ENCODE measurements at places on chromosomes 12 and 14.
A peak's percentile ranks its signal among the peaks of the same experiment; 100 is the strongest.

- no peak for DNase-seq
Measured at GRCh38 chr12:123754041-123754772, 7.9 kb upstream of the DNAH10 start.

DNA sequence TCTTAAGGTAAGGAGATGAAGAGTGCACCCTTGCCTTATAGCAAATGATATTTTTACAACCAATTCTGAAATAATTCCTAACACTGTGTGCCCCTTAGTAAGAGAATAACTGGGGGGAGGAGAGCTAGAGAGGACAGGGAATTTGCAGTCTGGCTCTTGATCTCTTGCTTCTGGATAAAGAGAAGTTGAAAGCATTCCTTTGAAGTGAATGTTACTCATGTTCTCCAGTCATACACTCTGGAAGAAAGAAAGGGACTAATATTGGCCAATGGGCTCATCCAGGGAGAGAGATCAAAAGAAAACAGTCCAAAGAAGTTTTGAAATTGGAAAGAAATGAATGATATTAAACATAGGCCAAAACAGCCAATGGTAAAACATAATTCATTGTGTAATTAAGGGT is 25.3 kb downstream of the C12orf75 start:
- no peak for DNase-seq

GRCh38 chr12:11496157-11496851 is 100.9 kb upstream of the PRB2 start:
- no peak for DNase-seq

DNA sequence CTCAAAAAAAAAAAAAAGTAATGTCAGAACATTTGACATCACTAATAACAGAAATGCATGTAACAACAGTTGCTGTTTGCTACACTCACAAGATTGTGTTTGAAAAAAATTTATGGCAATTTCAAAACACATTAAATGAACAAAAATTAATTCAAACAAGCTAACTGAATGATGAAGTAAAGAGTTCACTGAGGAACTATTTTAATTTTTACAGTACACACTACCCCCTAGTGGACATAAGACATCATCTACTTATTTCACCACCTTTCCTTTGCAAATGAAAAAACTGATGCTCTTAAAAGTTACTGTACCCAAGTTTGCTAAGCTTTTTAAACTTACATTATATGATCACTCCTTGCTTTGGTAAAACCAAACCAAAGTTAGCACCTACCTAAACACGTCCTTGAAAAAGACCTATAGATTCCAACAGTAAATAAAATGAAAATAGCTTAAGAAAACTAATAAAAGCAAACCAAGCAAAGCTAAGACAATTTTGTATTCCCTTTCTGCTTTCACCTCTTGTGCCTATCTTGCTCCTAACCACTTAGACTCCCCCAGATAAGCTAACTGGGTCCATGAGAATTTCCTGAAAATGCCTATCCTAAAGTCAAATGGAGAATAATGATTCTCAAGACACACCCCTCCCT is 22.2 kb downstream of the UBE2N start:
- DNase-seq, result peak; percentile 18

DNA sequence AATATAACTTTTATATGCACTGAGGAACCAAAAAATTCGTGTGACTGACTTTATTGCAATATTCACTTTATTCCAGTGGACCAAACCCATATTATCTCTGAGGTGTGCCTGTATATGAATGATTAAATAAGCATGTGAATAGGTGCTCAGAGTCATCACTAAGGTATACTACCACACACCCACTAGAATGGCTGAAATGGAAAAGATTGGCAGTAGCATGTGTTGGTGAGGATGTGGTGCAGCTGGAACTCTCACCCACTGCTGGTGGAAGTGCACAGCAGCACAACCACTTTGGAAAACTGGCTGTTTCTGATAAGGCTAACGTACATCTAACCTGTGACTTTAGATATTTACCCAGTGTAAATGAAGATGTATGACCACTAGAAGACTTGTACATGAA is 36.8 kb downstream of the GOLGA5 start:
- no peak for DNase-seq

GRCh38 chr12:8698132-8698851 is 501 bp downstream of the RIMKLB start:
- DNase-seq, result no peak

GRCh38 chr12:109421355-109422087 is 55.6 kb downstream of the KCTD10 start:
- DNase-seq, result no peak

DNA sequence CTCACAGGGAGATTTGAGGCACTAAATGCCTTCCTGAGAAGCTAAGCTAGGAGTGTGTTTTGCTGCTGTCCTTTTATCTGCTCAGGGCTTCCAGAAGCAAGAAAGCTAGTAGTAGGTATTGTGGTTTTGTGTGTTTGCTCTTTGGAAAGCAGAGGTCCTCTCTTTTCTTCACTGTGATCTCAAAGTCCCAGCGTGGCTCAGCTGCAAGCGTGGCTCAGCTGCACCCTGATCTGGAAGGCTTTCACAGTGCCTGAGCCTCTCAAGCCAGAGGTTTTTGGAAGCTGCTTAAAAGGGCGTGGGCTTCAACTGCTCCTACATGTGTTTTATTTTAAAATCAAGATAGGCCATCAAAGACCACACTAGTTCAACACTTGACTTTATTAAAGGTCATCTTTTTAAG is 337.4 kb upstream of the RGS6 start:
- DNase-seq, result no peak

DNA sequence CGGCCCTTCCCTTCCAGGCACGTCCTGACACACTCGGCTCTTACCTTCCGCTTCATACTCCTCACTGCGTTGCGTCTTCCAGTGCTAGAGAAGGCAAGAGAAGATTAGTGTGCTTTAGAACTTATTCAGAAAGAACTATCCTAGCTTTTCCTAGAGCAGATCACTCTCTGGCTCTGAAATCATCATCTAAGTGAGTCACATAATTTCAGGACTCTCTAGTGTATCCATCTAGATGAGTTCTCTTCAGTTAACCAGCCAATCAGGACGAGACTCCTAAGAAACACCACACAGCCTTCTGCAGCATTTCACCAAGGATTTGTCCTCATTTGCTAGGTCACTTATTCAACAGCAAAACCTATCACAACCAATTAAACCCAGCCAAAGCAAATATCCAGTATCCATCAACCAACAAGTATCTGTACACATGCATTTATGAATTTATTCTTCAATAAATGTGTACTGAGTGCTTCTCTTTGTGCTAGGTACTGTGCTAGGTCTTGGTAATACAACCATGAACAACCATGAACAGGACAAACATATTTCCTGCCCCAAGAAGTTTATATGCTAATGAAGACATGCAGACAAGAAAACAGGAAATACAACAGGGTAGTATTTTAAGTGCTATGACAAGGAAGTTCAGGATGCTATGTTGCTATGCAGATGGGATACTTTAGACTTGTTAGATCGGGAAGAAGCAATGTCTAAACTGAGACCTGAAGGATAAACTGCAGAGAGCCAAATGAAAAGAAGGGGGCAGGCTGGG is 52.1 kb downstream of the NIN start:
- DNase-seq, result no peak

- DNase-seq, result no peak
Measured at GRCh38 chr12:46387670-46388069, 15.1 kb upstream of the SLC38A2 start.

DNA sequence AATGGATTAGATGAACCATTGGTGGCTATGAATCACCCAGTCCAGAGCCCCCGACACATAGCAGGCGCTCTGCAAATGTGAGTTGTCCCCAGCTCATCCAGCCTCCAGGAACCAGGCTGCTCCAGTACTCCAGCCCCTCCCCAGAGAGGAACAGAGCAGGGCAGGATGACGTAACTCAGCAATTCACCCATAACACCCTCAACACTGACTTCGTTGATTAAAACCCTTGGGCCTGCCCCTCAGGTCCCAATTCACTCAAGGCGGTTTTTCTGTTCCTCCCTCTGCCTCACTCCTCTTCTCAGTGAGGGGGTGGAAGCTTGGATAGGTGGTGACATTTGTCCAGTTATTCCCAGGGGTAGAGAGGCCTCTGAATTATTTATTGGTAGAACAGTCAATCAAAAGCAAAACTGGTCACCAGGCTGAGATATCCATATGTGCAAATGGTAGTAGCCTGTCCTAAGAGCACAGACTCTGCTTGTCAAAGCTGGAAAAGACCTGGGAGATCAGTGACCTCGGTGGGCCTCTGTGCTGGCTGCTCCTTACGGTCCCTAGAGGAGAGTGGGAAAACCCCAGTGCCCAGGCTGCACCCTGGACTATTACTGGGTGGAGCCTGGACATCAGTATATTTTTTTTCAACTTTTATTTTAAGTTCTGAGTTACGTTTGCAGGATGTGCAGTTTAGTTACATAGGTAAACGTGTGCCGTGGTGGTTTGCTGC is 97.0 kb downstream of the CMKLR1 start:
- DNase-seq, result no peak

DNA sequence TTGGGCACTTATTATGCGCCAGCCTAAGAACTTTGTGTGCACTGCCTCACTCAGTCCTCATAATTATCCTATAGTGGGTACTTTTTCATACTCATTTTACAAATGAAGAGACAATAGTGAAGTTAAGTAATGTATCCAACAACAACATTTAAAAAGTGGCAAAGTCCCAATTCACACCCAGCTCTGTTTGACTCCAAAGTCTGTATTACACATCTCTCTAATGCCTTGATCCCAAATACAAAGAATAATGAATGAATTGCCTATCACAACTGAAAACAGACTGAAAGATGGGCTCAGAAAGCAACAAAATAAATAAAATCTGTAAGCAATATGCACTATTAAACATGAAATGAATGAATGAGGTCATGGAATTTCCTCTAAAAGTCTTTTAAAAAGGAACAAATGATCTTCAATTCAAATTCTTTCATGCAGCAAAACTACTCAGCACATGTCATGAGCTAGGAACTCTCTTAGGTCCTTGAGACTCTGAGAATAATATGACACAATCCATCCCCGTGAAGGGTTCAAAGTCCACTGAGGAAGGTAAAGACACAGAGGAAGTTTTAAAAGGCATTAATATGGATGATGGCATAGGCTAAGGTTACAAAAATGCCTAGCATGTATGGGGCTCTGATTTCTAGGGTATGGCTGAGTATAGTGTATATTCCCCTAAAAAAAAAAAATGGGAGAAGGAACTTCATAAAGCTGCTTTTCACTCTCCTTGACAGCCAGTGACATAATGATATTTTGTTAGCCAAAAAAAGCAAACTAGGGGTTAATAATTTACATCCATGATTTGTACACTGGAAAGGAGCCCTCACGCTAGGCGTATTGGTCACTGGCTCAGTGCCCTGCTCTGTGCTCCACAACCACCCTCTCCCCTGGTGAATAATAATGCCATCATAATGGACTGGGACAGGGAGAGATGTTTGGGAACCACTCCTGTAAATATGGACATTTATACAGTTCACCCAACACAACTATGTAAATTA is 103.4 kb downstream of the SLC2A13 start:
- DNase-seq, result peak; percentile 19

DNA sequence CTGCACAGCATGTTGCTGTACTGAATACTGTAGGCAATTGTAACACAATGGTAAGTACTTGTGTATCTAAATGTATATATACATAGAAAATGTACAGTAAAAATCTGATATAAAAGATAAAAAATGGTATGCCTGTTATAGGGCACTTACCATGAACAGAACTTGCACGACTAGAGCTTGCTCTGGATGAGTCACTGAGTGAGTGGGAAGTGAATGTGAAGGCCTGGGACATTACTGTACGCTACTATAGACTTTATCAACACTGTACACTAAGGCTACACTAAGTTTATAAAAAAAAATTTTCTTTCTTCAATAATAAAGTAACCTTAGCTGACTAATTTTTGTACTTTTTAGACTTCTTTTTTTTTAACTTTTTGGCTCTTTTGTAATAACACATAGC is 24.2 kb upstream of the NEDD1 start:
- no peak for DNase-seq

DNA sequence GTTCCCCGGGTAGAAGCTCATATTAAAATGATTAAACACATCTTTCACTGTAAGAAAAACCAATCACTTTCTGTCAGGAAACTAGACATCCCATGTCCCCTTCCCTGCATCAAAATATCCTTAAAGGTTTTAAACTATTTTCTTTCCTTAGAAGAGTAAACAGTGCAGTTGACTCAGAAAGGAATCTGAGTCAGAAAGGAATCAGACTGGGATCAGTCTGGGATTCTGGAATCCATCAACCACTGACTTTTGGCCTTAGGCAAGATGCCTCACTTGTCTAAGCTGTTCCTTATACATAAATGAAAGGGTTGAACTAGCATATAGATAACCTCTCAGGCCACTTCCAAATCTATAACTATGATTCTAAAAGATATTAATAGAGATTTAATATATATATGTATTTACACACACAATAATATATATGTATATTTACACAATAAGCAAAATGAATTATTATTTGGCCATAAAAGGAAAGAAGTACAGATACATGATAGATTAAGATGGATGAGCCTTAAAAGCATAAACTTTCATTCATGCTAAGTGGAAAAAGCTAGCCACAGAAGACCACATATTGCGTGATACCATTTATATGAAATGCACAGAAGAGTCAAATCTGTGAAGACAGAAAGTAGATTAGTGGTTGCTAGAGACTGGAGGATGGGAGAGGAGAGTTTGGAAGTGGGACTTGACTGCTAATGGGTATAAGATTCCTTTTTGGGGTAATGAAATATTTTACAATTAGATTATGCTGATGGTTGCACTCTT is 114.4 kb downstream of the SLC38A1 start:
- DNase-seq, result peak; percentile 19

DNA sequence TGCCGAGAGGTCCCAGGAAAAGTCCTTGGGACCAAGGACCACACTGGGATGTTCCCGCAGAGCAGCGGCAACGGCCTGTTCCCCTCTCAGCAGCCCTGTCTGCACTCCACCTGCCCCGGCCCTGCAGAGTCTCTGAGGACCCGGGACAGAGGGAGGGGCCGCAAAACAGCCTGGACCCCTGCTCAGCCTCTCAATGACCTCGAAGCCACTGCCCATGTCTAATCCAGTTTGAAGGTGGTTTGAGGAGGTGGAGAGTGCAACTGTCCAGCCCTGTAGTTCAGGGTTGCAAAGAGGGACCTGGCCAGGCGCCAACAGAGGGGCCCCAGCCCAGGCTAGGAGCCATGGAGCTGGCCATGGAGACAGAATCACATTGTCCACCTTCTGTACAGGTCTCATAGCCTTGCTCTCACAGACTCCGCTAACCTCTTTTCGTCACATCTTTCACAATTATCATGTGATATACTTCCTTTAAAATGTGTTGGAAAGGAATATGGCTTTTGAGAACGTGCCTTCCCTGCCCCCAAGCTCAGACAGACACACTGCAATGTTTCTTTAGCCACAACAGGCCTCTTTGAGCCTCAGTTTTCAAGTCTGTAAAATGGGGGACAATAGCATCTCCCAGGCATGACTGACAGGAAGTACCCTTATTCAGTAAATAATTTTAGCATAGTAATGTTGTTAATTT is 49.3 kb downstream of the ACTN1 start:
- DNase-seq, result no peak

GRCh38 chr12:54359762-54360351 is 4.4 kb downstream of the GPR84 start:
- DNase-seq, result no peak

Data from kidney epithelial cell (primary cell).